ENCODE measurements at places on chromosomes 16 and 17.

DNA sequence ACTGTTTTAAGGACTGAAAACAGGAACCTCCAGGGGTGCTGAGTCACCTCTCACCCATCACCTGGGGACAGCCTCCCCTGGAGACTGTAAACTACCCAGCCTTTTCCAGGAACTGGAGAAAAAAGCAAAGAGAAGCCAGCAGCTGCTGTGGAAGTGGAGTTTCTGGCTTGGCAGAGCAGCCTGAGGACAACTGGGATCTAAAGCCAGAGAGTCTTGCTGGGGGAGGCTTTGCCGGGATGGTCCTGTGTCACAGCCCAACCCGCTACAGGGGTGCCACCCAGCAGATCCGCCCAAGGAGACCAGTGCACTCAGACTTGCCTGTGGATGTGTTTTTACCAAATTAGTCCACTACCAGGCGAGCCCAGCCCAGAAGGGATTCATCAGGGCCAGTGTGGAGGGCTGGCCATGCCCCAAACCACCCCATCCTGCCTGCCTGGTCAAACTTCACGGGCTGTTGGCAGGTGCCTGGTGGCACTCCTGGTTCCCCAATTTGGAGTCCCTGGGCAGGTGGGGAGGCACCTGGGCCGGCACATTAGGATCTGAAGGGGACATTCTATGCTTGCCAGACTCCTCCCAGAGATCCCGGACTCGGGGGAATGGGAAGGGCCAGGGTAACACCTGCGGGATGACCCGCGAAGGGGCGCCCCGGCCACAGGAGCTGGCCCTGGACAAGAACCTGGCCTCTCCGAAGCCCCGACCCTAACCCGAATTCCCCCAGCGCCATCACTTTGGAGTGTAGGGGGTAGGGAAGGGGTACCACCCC, 771 bp downstream of the MSRB1 start:
- DNase-seq: no peak

DNA sequence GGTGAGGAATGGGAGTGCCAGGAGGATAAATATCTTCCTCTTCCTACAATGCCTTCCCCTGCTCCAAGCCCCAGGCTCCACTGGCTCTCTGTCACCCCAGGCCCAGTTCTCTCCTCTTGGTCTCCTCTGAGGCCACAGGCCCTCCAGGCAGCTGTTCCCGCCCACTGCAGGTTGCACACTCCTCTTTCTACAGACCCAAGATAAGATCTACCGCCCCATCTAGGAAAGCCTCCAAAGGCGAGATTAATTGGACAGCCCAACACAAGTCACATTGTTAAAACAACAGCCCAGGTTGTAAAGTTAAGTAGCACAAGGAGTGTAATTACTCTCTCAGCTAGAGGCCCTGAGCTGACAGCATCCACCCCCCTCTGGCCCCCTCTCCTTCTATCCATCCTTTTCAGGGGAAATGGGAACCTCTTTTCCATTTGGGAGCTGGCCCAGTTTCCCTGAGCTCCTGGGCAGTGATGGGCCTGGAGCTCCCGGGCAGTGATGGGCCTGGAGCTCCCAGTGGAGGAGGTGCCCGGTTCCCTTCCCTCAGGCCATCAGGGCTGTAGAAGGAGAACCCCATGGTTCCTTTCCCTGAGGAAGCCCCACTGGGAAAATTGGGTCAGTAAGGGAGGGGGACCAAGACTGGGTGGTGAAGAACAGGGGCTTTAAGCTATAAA, 7.3 kb downstream of the DLX4 start:
- no peak for DNase-seq

GRCh38 chr17:42472709-42473521, 14.2 kb downstream of the ATP6V0A1 start:
- DNase-seq: no peak

GRCh38 chr17:32307658-32308057, 34.3 kb downstream of the C17orf75 start:
- DNase-seq: no peak

GRCh38 chr16:89407282-89407924, 83.0 kb downstream of the ANKRD11 start:
- no peak for DNase-seq

- no peak for DNase-seq
Observed at GRCh38 chr16:20904507-20905081, 4.0 kb downstream of the LYRM1 start.

- no peak for DNase-seq
Observed at GRCh38 chr16:75478480-75479345, 14.2 kb upstream of the TMEM170A start.

Measured in endothelial cell (in vitro differentiated cells).